Globus pallidus (tissue), 1 donor: ENCODE measurements at places on chromosomes 2 and 18.

DNA sequence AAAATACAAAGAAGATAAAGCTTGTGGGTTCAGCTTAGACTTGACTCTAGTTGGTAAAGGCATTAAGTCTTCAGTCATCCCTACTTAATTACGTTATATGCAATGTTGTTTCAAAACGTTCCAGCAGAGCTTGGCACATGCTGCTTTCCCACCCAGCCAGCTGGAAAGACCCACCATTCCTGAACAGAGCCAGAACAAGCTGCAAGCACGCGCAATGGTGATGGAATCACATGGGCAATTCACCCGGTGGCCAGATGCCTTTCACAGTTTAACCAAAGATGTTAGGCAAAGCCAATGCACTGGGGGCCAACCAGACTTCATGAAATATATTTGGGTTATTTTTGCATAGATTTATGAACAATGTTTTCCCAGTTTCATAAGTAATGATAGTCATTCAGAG, 123.4 kb upstream of the CDH20 start:
- no peak for DNase-seq

GRCh38 chr2:104786821-104787220, 67.1 kb upstream of the POU3F3 start:
- DNase-seq: no peak

GRCh38 chr2:33202641-33203522, 256.1 kb downstream of the LTBP1 start:
- DNase-seq: no peak

- DNase-seq: peak; percentile 53
Observed at GRCh38 chr2:235851828-235852525, 316.2 kb downstream of the GBX2 start.

- DNase-seq: no peak
Observed at GRCh38 chr2:8457699-8458502, 224.0 kb upstream of the ID2 start.

DNA sequence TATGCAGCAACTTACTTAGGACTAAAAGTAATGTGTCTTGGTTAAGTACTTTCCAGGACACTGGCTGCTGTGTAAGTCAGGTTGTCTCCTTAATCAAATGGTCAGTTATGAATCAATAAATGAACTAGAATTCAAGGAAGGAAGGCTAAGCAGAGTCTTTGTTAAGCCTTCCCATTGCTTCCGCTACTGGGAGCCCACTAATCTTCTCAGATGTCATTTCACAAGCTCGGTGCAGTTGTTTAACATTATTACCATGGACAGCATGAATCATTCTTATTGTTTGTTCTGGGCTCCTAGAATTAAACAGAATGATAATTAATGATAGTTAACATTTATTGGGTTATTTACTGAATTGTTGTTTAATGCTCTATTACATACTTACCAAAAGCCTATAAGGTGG, 26.0 kb upstream of the MEIS1 start:
- no peak for DNase-seq
